NK-92 treated with Interleukin-12 subunit alpha and Interleukin-12 subunit beta, amount 100 ng/mL, for 24 hours (cell line): ENCODE measurements at places on chromosomes 4 and X.

DNA sequence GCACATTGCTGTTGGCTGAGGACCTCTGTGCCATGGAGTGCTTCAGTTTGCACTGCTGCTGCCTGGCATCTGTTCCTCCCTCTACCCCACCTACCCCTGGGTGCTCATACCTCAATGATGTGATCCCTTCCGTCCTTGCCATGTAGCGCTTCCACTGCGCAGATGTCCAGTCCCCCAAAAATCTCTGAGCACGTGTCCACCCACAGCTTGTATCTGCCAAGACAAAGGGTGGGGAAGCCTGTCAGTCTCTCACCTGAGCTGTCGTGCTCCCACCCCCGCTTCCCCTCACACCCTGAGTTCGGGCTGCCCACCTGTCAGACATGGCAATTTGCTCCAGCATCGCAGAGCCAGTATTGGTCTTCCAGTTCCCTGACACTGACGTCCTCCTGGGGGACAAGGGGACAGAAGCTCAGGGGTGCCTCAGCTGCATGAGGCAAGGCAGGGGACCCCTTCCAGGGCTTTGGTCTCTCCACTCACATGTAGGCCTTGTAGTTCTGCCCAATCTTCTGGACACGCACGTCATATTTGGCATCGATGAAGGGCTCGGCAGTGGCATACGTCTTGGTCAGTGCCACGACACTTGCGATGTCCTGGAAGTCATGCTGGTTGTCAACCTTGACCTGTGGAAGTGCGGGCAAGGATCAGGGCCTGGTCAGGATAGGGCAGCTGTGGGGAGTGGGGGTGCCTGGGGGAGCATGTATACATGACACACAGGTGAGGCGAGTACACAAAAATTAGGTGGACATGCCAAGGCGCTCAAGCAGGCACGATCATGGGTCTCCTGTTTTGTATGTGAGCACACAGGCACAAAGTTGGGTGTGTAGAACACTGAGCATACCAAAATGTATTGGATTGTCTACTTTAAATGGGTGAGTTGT lies 6.0 kb upstream of the TIMP1 start:
- DNase-seq = no peak

DNA sequence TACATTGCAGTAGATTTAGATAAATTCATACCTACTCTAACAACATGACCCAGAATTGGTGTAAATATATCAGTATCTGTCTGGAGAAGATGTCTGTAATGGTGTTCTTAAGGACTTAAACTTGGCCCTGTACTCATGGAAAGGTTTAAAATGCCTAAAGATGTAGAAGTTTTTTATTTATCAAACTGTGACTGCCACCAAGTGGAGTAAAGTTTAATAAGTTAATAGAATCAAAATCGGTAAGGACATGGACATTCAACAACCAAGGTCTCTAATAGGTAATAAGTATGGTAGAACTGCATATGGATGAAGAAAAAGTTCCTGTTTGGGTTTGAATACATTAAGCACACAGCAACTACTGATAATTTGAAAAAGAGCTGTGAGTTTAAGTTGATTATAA lies 474.0 kb upstream of the NDST3 start:
- DNase-seq = no peak

DNA sequence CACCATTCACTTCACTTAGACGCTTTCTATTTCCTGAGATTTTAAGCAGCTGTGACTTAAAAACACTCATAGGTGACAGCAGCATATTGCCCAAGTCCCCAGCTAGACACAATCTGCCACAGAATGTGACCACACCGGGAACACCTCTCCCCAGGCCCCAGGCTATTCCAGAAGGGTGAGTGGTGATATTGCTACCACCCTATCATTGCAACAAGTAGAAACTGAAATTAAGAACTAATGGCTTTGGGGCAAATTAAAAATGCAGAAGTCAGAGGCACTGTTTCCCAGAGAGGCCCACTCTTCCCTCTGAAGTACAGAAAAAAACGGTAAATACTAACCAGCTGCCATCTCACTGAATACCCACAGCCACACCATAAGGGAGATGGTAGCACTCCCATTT lies 35.0 kb downstream of the QDPR start:
- no peak for DNase-seq

DNA sequence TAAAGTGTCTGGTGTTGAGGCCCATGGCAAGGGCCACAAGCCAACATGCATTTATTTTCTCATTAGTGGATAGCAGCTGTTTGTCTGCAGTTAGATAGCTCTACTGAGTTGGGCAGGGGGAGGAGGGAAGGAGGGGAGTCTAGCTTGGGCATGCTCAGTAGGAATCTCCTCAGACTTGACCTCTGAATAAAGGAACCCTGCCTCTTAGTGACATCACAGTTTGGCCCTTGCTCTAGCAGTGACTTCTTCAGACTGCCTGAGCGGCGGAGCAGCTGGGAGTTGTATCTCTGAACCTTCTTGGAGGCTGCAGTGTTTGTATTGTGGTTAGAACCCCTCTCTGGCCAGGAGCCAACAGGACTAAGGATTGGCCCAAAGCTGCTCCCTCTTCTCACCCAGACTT lies 57.4 kb downstream of the BCORL1 start:
- no peak for DNase-seq

DNA sequence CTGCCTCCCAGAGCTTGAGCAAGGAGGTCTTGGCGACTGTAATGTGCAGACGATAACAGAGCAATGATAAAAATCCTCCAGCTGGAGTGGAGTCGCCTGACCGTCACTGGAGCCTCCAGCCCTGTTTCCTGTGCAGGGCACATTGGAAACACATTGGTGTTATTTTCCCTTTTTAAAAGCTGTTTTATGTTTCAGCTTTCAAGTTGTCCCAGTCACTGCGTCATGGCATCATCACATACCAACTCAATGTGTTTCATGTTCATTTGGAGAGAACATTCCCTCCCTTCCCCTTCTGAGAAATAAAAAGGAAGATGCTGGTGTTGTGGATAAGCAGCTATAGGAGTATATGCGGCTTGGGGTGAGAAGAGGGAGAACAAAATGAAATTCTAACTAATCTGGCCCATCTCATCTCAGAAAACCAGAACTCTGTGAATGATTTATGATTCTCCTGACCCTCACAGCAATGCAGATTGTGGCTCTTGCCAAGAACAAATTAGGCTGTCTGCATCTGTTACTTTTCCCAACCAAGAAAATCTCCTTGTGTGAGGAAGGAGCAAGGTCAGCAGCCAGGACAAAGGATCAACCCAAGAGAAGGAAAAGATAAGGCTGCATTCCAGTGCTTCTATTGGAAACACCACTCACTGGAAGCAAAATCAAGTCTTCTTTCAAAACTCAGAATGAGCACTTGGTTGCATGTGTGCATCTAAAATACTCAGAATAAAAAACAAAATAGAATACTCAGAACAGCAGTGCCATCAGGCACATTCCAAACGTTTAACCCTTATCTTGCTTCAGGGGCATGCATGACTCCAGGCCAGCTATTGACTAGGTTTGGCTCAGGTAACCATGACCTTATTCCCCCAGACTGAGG lies 134.4 kb downstream of the RASL11B start:
- no peak for DNase-seq

DNA sequence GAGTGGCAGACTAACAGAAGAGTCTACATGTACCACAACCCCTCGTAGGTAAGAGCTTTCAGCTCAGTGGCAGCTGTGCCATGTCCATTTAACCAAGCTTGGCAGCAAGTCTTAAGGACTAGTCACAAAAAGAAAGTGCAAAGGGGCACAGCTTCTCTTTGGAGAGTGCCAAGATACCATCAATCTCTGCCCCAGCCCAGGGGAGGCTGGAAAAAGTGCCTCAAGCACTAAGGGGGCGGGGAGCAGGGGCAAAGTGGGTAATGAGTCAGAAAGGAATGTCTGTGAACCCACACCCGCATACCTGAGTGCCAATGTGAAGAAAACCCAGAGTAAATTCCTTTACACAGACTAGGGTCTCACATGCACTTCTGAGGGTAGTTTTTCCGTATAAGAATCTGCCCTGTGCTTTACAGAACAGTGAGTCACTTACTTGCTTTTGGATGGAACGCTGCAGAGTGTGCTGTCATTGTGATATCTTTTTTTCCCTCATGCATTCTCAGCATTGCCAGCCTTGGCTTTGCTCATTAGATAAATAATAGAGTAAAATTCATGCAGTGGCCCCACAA lies 219.8 kb downstream of the ZNF674 start:
- no peak for DNase-seq

DNA sequence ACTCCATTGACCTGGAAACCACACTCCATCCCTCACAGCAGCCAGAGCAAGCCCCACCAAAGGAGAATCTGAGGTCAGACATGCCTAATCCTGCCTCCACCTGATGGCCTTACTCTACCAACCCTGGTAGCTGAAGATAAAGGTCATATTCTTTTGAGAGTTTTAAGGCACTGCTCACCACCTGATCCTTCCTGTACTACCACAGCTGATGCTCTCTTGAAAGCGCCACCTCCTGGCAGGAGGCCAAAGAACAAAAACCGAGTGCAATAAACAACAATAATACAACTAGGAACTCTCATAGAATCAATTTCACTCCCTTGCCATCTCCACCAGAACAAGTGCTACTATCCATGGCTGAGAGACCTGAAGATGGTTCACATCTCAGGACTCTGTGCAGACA lies 301.6 kb downstream of the NAF1 start:
- DNase-seq = no peak

DNA sequence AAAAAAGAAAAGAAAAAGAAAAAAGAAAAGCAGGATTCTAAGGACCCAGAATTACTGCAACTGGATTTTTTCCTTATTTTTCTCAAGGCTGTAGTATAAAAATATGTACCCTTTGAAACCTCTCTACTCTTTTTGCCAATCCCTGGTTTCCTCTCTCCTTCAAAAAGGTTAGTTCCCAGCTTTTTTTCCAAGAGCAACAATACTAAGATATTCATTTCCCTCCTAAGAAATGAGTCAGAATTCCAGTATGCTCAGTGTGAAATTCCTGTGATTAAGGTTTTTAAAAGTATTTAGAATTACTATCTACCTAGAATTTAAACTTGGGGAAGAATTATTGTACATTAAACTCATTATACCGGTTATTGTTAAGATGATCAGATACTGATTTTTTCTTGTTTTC lies 22.0 kb downstream of the SMIM14 start:
- no peak for DNase-seq

- no peak for DNase-seq
These were observed 4.5 kb upstream of the CSN2 start for GRCh38 chr4:69970071-69970470.

- DNase-seq = no peak
These were observed 20.3 kb upstream of the FAM9C start for GRCh38 chrX:13064599-13065143.

DNA sequence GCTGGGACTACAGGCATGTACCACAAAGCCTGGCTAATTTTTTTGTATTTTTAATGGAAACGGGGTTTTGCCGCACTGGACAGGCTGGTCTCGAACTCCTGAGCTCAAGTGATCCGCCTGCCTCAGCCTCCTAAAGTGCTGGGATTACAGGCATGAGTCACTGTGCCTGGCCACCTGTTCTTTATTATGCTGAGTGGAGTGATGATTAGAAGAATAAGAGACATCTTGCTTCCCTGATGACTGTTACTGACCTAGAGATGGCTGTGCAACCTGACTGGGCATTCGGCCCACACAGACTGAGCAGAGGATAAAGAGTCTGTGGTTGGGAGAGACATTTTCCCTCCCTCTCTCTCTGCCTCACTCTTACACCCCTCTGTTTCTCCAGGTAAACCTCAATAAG lies 56.7 kb downstream of the SPINK2 start:
- no peak for DNase-seq
